ENCODE measurements at places on chromosomes 6 and 20.

GRCh38 chr20:3565851-3566250, 95.0 kb downstream of the ATRN start:
- no peak for DNase-seq

DNA sequence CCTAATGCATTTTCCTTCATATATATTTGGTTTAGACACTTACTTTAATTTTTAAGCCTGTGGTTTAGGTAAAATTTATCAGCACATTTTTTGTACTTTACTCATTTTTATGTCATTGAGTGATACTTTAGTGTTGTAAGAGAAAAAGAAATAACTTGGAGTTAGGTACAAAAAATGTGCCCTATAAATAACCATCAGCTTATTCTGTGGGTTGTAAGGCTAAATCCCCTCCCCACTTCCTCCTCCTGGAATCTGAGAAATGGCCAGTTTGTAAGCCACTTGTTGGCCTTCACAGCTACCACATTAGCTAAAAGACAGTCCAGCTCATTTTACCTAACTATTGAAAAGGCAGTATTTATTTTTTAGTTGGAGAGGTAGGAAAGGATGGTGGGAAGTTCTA, 576.3 kb downstream of the PKHD1 start:
- no peak for DNase-seq

GRCh38 chr6:14896475-14896874, 349.4 kb upstream of the JARID2 start:
- DNase-seq: no peak

GRCh38 chr20:51384875-51385274, 157.6 kb downstream of the NFATC2 start:
- DNase-seq: no peak

DNA sequence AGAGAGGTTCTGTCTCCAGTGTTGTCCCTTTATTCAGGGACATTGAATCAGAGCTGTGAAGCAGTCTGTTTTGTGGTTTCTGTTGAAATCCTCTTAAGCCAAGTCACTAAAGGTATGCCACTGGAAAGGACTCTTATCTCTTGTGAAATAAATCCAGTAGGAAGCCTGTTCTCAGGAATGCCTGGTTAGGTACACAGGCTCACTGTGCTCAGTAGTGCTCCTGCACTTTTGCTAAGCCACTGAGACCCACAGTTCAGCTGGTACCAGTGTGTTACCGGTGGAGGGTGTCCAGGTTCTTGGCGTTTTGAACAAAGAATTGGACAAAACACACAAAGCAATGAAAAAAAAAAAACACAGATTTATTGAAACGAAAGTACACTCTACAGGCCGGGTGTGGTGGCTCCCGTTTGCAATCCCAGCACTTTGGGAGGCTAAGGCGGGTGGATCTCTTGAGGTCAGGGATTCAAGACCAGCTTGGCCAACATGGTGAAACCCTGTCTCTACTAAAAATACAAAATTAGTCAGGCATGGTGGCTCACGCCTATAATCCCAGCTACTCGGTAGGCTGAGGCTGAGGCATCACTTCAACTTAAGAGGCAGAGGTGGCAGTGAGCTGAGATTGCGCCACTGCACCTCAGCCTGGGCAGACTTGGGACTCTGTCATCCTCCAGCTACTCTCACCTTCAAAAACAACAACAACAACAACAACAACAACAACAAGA, 186.1 kb downstream of the JARID2 start:
- no peak for DNase-seq

DNA sequence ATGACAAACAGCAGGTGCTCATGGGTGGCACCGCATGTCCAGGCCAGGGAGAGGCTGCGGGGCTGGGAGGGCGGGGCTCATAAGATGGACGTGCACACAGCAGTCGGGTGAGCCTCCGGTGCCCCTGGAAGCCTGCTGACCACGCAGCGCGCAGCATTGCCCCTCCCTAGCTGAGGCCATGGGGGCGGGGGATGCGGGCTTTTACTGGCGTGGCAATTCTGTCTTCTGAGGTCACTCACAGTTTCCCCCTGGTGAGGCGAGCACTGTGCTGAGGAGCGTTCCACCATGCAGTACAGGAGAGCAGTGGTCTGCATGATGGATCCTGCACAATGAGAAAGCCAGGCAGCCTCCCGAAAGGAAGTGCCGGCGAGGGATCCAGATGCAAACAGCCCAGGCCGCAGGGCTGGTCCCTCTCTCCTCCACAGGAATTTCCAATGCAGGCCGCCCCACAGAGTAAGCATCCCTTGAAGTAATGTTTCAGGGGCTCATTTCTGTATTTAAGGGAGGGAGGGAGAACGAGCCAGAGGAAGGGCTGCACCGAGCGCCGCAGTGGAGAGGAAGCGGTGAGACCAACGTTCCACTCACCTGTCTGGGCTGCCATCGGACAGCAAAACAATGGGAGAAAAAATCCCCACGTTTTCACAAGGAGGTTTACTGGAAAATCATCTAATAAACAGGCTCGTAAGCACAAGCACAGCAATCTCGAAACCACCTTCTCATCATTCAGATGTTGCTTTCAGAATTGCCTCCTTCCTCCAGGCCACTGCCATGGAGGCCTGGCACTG, 56.0 kb downstream of the IRF4 start:
- peak; percentile 47 for DNase-seq

DNA sequence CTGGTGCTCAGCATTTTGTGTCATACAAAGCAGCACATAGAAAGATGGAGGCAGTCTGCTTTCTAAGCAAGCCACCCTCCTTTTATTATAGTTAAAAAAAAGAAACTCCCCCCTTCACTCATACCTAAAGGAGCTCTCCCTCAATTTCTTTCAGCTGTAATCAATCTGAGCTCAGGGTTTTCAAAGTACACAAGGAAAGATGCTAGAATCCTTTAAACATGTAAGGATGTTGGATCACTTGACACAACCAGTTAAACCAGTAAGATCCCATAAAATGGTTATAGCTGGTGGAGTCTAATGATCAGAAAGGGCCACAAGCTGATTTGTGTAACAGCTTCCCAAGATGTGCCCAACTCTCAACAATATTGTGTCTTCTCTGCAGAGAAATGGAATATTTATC, at the start of gene CALHM4:
TSS of gene CALHM4 (plus strand) at position 301 of the 400 bp plus-strand sequence. CDS start at position 344, 43 bp downstream.
- no peak for DNase-seq

GRCh38 chr20:56442389-56443365, 25.8 kb upstream of the RTF2 start:
- no peak for DNase-seq

GRCh38 chr20:59305908-59306655, 5.7 kb downstream of the EDN3 start:
- DNase-seq: no peak

DNA sequence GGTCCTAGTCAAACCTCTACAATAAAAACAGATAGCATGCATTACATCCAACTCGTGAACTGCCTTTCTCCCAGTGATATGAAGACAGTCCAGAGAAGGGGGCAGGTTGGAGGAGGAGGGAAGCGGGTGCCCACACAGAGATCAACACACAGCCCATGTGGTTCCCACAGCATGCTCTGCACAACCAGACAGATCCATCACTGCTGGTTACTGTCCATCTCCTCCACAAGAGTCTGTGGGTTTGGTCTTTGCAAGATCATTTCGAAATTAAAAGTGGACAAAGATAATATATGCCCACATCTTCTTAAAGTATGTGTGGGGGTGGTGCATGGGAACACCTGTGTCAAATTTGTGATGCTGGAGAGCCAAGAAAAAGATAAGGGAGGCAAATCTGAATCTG, 215.5 kb downstream of the GMDS start:
- DNase-seq: no peak

- no peak for DNase-seq
These were observed 354.5 kb upstream of the SYNCRIP start for GRCh38 chr6:85997206-85997605.

DNA sequence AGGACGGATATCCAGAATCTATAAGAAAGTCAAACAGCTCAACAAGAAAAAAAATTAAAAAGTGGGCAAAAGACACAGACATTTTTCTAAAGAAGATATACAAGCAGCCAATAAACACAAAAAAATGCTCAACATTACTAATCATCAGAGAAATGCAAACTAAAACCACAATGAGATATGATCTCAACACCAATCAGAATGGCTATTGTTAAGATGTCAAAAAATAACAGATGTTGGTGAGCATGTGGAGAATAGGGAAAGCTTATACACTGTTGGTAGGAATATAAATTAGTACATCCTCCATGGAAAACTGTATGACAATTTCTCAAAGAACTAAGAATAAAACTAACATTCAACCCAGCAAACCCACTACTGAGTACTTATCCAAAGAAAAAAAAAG, 23.3 kb upstream of the OSTM1 start:
- no peak for DNase-seq

GRCh38 chr20:23148731-23149570, 62.8 kb upstream of the CD93 start:
- DNase-seq: no peak

- DNase-seq: no peak
These were observed 532.3 kb downstream of the MAFB start for GRCh38 chr20:40156600-40157317.

- DNase-seq: no peak
These were observed 17.4 kb downstream of the HSF2 start for GRCh38 chr6:122416825-122417224.

DNA sequence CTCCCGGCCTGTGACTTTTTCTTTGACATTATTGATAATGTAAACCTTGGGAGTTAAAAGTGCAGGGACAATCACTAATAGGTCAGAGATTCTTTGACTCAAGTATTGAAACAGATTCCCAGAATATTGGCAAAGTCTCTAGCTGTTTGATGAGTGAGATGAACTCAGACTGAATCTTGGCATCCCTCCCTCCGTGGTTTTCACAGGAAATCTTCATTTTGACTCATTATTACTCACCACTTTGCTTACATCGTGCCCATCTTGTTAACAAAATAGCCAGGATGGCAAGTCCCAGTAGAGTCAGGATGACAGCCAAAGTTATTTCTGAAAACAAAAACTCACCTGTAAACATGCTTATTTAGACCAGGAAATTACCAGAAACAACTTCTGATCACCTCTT, 2.0 kb downstream of the TSBP1 start:
- DNase-seq: no peak

GRCh38 chr6:166398348-166398747, 15.6 kb upstream of the MPC1 start:
- no peak for DNase-seq

GRCh38 chr6:22473991-22474682, 95.2 kb upstream of the HDGFL1 start:
- no peak for DNase-seq

- no peak for DNase-seq
These were observed 138.7 kb upstream of the THEMIS start for GRCh38 chr6:128039543-128039942.
